ENCODE measurements at places on chromosomes 3 and 15.
A peak's percentile ranks its signal among the peaks of the same experiment; 100 is the strongest.

DNA sequence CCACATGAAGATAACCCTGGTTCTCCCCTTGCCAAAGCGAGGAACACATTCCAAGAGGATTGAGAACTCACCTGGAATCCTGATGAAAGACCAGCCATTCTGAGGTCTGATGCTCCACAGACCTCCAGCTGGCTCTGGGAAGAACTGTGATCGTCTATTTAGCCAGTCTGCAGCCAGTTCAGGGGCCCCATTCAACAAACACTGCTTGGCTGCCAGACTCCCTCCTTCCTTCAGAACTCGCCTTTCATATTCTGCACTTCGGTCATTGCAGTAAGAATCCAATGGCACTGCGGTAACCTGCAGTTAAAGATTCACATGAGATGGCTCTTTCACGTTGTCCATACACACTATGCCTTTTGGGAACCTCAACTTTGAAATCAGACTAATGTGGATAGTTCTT lies 67.6 kb downstream of the CHAC1 start:
- DNase-seq = no peak

GRCh38 chr3:27990324-27990723 lies 251.1 kb upstream of the CMC1 start:
- no peak for DNase-seq

DNA sequence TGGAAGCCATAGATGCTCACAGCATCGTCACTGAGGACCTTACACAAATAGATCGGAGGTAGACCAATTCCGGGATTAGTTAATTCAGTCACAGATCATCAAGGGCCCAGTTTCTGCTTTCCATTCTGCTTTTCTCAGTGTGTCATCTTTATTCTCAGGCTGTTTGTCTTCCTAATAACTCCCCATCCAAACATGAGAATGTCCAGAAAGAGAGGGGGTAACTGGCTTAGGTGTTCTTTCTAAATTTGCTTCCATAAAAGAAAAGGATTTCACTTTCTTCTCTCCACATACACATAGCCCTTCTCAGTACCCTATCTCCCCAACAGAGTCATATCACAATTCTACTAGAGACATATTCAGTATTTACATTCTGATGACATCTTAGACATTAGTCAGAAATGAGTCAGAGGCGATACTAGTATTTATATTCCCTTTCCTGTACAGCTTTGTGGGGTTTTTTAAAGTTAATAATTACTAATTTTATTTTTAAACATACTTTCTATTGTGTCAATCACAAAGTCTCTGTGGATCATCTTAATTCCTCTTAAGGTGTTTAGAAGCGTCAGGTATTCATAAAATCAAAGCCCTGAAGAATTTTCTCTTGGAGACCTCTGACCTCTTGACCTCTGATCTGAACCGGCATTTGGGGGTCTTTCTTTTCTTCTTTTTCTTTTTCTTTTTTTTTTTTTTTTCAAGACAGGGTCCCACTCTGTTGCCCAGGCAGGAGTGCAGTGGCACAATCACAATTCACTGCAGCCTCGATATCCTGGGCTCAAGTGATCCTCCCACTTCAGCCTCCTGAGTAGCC lies 24.3 kb upstream of the IL12A start:
- no peak for DNase-seq

DNA sequence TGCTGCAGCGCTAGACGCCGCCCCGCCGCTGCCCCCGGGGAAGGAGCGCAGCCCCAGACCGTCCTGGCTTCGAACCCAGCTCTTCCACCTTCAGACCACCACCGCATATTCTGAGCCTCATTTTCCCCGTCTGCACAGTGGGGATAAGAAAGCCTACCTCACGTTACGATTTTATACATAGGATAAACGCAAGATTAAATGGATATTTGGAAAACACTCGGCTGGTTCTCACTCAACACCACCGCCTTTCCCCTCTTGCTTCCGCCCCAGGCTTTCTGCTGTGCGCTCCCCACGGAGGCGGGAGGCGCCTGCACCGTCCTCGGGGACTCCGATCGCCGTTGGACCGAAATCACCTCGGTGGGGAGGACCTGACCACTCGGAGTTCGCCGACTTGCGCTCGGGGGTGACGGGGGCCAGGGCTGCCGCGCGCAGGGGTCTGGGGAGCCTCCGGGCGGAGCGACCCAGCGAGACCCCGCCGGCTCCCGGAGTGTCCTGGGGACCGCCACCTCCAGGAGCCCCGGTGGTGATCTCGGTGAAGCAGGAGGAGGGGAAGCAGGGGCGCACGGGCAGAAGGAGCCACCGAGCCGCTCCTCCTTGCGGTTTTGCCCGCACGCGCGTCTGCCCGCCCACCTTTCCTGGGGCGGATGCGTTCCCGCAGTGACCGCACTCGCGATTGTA lies 4.0 kb downstream of the FBXL22 start:
- peak; percentile 32 for DNase-seq

GRCh38 chr3:58352626-58353025 lies 19.9 kb downstream of the PXK start:
- no peak for DNase-seq

GRCh38 chr15:62474021-62474770 lies 309.1 kb upstream of the C2CD4B start:
- no peak for DNase-seq

DNA sequence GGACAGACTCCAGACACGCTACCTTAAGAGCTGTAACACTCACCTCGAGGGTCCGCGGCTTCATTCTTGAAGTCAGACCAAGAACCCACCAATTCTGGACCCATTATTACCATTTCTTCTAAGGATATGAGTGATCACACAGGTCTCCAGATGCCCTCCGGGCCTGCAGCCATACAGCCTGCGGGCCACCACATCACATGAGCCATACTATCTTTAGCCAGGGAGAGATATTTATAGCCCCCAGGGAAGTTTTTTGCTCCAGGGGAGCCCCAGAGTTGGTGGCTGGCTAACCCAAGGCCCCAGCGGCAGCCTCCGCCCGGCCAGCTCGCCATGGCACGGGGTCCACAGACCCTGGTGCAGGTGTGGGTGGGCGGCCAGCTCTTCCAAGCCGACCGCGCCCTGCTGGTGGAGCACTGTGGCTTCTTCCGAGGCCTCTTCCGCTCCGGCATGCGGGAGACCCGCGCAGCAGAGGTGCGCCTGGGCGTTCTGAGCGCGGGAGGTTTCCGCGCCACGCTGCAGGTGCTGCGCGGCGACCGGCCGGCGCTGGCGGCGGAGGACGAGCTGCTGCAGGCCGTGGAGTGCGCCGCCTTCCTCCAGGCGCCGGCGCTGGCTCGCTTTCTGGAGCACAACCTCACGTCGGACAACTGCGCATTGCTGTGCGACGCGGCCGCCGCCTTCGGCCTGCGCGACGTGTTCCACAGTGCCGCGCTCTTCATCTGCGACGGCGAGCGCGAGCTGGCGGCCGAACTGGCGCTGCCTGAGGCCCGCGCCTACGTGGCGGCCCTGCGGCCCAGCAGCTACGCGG lies at the start of gene KBTBD13:
TSS of gene KBTBD13 (plus strand) at position 261 of the 805 bp plus-strand sequence. CDS start at position 331, 70 bp downstream.
- DNase-seq = no peak

DNA sequence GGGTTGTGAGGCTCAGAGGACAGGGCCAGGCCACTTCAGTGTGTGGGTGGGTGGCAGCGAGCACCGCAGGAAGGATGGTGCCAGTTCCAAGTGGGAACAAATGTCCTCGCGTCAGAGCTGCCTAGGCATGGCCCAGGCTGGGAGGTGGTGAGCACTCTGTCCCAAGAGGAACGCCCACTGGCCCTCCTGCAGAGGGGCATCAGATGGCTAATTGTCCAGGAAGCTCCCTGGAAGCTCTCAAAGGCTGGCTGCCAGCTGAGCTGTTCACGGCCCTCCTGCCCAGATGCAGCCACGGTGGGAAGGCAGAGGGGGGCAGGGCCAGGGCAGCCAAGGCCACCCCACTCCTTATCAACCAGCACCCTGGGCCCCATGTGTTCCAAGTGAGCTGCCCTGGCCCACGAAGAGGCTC lies 55.2 kb downstream of the IQSEC1 start:
- no peak for DNase-seq

GRCh38 chr3:156181509-156181908 lies 61.1 kb downstream of the KCNAB1 start:
- DNase-seq = no peak

GRCh38 chr15:95323796-95324195 lies 1006.7 kb upstream of the NR2F2 start:
- no peak for DNase-seq

DNA sequence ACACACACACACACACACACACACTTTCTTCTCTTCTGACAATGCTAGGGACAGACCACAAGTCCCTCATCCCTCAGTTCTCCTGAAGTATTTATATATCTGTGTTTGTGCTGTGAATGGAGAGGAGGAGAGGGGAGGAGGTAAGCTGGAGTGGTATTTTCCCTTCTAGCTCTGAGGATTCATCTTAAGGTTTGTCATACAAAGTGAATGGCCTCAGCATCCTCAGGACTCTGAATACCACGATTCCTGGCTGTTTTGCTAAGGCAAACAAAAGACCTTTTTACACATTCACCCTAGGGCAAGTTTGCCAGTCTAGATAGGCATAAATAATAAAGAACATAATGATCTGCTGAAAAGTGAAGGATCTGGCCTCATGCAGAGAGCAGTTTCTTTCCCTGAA lies 65.7 kb upstream of the CHMP2B start:
- no peak for DNase-seq

GRCh38 chr3:195384952-195385351 lies 57.9 kb downstream of the ACAP2 start:
- DNase-seq = no peak

DNA sequence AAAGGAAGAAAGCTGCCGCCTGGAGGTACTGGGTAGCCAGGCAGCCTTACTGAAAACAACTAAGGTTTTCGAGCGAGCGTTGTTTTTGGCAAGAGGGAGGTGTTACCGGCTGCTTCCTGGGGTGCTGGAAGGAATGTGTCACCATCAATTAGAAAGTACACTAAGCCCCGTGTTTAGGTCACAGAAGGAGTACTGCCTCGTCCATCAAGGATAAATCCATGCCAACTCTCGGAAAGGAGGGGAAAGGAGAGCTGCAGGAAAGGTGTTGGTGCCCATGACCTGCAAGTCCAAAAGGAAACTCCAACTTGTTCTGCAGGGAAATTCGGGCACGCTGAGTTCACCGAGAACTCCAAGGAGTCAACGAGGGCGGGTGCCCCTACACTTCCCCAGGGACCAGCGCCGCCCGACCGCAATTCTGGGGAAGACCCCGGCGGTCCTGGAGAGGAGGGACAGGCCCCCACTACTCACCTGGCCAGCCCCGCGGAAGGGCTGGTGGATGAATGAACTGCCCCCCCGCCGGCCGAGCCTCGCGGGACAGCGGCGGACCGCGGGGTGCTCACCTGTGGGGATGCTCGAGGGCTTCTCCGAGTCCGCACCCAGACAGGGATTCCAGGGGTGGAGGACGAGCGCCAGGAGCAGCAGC lies 542 bp downstream of the PLOD2 start:
- no peak for DNase-seq

- no peak for DNase-seq
Observed at GRCh38 chr3:134201201-134202130, 49.2 kb downstream of the RYK start.

DNA sequence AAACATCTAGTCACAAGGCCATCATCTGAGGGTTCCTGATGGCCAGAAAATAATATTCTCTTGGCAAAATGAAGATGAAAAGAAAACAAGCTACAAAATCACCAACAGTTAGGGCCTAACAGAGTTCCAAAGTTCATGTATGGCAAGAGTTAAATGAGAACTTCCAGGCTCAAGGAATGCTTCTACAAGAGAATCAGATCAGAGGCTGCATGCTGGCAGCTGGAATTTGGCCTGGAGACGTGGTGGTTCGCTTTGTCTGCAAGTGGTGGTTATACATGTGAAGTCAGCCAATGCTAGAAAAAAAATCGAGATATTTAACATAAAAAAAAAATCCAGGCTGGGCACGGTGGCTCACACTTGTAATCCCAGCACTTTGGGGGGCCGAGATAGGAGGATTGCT lies 5.6 kb downstream of the SIAH2 start:
- DNase-seq = no peak

DNA sequence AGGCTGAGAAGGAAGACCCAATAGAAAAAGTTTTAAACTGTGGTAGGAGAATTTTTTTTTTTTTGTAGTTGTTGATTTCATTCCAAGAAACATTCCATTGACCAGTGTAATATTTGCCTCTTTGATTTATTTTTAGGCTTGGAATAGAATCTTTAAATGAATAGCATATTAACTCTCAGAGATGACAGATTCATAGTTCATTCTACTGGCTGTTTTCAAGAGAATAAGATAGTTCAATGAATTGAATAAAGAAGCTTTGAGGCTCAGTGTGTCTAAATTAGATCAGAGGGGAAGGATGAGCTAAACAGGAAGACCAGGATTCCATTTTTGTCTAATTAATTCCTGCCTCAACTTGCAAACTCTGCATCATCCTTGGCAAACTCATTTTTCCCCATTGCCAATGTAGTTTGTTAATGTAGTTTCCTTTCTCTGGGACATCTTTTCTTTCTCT lies 98.4 kb downstream of the NAALADL2 start:
- no peak for DNase-seq

- DNase-seq = no peak
Observed at GRCh38 chr3:184186902-184187207, 856 bp downstream of the ABCF3 start.

- no peak for DNase-seq
Observed at GRCh38 chr3:104750581-104750980, 616.1 kb upstream of the ALCAM start.

GRCh38 chr3:53616321-53616720 lies 121.9 kb downstream of the CACNA1D start:
- DNase-seq = no peak

DNA sequence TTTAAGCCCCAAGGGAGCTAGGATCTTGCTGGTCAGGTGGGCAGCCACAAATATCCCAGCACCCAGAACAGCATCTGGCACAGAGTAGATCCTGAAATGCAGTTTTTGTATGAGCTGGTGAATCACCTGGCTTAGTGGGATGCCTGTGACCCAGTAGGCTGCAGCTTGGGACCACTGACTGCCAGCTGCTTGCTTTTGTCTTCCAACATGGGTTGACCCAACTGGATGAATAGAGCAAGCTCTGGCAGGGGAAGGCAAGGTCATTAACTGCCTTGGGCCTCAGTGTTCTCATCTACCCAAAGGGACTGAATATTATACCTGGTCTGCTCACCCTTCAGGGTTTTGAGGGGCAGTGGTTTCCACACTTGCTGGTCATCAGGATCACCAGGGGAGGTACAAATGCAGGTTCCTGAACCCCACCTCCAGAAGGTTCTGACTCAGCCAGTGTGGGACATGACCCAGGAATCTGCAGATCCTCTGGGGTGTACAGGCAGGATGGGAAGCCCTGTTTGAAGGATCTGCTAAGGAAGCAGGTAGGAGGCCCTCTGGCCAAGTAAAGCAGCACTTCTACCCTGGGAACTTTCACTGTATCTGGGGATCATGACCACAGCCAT lies 55.4 kb downstream of the ITGA11 start:
- no peak for DNase-seq
